ENCODE measurements at places on chromosomes 2 and 18.
A peak's percentile ranks its signal among the peaks of the same experiment; 100 is the strongest.

DNA sequence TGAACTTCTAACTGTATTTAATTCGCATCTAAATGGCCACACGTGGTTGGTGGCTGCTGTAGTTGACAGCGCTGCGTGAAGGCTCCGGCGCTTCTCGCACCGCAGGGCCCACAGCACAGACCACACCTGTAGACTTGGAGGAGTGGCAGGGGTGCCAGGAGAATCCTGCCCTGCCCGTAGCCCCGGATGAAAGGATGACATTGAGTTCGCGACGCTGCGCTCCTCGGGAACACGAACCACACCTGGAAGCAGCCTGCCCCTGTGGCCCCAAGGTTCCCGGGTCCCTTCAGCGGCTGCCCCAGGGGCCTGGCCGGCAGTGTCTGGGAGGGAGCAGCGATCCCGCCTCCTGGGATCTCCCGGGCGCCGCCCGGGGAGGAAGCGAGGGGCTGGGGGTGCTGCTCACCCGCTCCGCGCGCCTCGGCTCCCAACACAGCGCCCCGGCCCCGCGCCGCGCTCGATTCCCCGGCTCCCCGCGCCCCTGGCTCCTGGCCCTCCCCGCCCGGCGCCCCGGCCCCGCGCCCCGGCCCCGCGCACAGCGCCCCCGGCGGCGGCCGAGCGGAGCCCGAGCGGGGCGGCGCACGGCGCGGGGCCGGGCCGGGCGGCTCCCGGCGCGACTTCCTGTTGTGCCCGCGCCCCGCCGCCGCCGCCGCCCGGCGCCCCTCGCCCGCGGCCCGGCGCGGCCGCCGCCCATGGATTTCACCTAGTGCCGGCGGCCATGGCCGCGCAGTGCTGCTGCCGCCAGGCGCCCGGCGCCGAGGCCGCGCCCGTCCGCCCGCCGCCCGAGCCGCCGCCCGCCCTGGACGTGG, at the start of gene RNPEPL1:
Gene RNPEPL1, plus strand, starts transcription at position 613 of the 806 bp plus-strand sequence. Its CDS starts 103 bp downstream, at position 716.
- no peak for DNase-seq

DNA sequence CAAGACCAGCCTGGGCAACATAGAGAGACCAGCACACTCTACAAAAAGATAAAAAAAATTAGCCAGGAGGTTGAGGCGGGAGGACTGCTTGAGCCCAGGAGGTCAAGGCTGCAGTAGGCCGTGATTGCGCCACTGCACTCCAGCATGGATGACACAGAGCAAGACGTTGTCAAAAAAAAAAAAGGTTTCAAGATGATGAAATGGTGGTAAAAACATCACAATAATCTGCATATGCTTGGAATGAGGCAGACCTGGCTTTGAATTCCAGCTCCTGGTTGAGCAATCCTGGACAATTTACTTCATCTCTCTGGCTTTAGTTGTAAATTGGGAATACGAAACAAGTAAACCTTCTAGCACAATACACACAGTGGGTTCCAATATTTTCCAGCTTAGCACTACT, 24.1 kb downstream of the USP40 start:
- no peak for DNase-seq

- no peak for DNase-seq
These were observed 127.1 kb downstream of the CERS6 start for GRCh38 chr2:168583064-168583709.

- no peak for DNase-seq
These were observed 124.9 kb downstream of the PIGN start for GRCh38 chr18:62061821-62062478.

DNA sequence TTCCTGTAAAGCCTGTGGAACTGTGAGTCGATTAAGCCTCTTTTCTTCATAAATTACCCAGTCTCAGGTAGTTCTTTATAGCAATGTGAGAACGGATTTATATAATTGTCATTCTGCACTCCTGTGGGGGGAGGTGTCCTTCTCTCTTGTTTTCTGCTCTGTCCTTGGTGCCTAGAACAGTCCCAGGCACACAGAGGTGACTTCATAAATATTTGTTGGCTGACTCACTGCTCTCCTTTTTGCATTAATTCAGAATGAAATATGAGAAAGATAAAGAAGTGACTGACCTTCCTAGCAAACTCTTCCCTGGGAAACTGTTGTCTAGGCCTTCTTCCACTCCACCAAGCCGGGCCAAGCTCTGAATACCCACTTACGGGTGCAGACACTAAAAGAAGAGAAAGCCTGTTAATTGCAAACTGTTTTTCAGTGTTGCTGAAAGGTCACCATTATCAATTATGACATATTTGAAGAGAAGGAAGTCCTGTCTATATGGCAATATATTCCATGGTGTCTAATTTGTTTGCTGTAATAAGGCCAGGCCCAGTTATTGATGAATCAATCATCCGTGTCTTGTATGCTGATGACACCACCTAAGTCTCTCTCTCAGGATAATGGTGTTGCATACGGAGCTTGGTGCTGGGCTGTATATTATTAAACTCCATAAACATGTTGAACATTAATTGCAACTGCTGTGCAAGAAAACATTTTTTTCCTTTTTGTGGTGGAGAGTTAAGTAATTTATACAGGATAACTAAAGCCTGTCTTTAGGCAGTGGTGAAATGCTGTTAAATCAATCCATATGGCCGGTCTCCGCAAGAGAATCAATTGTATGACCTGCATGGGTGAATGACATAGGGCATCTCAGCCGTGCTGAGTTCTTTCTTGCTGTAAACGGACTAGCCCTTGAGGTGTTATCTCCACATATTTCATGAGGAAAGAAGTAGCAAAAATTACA, 567.5 kb downstream of the SLC4A3 start:
- DNase-seq: no peak

- no peak for DNase-seq
These were observed 401.1 kb upstream of the LRATD1 start for GRCh38 chr2:14231391-14231898.

GRCh38 chr2:219844401-219845091, 217.1 kb downstream of the SLC4A3 start:
- DNase-seq: no peak

GRCh38 chr2:155913356-155913755, 419.2 kb downstream of the NR4A2 start:
- no peak for DNase-seq

DNA sequence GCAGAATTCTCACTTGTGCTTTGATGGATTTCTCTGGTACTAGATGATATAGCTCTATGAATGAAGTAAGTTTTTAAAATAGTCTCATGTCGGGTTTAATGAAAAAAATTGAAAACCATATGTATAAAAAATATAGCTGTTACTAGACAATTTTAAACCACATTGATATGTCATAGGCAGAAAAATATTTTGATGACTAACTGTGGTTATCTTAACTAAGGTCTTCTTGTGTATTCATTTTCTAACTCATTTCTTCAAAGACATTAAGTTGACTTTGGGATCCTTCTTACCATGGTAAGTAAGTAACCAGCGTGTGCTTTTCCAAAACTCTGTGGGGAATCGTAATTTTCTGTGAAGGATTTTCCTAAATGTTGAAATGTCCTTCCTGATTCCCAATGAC, 160.9 kb upstream of the COL3A1 start:
- DNase-seq: no peak

DNA sequence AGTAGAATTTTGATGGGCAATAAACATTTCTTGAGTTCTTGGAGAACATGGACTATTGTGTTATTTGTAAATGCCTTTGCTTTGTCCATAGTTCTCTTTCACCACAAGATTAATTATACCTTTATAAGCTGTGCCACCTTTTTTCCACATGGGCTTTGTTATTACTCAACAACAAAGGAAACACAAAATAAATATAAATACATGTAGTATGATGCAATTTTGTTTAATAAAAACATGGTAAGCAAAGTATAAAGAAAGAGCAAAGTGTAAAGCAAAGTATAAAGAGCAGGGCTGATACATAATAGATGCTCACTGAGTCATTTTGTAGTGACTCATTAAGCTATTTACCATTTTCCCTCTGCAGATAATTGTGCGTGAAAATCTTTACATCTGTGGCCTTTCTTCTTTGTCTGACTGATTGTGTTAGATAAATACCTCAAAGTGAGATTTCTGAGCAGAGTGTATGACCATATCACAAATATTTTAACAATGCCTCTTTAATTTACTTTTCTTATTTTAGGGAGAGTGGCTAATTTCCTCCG, 80.9 kb downstream of the CERS6 start:
- no peak for DNase-seq

DNA sequence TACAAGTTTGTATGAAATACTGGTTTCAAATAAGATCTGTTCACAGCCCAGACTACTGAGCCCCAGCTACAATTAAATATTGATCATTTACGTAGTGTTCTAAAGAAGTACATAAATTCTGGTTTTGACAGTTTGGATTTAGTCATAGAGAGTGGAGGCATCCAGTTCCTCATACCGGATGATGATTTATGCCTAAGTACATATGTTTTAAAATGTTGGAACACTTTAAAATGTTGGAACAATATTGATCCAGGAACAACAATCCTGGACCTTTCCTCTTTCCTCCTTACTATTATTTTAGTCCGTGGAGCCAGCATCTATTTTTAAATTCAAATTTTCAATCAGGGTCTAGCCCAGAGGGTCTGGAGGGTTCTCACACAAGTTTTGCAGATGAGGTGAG, 22.8 kb upstream of the TTN start:
- DNase-seq: no peak

GRCh38 chr2:3643371-3644245, 14.4 kb upstream of the ALLC start:
- no peak for DNase-seq

DNA sequence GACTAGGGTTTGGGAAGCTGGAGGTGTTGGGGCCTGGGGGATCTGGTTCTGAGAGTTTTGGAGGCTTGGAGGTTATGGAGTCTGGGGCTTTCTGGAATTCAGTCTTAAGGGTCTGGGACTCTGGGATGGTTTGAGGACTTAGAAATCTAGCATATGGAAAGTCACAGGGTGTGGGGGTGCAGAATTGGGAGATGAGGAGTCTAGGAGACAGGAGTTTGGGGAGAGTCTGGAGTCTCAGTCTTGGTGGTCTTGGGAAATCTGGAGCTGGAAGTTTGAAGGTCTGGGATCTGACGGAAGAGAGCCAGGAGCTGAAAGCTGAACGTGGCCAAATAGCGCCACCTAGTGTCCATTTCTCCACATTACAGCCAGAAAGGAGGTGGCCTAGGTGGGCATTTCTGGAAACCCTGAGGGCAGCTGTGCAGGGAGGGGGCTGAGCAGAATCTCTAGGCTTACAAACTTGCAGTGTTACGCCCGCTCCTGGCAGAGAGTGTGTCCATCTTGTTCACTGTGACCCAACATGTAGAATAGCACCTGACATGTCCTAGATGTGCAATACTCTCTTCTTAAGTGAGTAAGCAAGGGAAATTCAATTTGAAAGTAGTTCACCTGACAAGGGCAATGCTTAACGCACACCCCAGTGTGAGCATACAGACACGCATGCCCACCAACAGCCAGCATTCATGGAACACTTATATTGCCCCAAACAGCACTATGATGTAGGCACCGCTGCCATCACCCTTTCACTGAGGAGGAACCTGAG, 204.8 kb downstream of the TFCP2L1 start:
- peak; percentile 11 for DNase-seq

- no peak for DNase-seq
These were observed 168.2 kb downstream of the ICOS start for GRCh38 chr2:204104811-204105210.

DNA sequence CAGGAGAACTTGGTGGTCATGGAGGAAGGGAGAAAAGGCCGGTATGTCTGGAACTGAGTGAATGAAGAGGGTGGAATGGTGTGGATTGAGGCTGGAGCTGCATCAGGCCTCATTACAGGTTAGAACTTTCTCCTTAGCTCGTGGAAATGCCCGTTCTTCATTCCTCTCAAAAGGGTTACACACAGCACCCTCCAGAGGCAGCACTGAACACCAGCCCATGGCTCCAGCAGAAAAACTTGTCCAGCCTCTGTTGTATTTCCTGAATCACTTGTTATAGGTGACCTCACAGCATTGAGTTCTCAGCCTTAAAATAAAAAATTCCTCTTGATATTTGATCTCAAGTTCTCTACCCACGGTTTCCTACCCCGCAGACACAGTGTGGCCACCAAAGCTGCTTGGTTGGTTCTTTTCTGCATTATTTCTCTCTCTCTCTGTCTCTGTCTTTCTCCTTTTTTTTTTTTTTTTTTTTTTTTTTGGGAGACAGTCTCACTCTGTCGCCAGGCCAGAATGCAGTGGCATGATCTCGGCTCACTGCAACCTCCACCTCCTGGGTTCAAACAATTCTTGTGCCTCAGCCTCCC, 89.6 kb downstream of the ITGB1BP1 start:
- no peak for DNase-seq

DNA sequence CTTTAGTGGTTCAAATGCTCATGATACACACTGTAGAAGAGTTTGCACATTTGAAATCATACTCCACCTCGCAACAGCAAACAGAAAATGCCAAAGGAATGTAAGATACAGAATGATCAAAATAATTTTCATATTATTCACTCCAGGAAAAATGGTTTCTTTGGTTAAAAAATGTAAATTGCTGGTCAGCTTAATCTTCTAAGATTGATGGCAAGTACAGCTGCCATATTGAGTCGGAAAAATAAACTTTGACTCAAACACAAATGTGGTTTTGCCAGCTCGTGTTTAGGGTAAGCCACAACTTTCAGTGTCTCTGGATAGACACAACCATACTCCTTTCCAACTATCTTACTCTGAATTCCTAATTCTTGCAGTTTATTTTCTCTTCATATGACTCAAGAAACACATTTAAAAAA, 154.9 kb upstream of the SMIM21 start:
- no peak for DNase-seq

- no peak for DNase-seq
These were observed 151.3 kb downstream of the NEDD4L start for GRCh38 chr18:58195278-58195765.

DNA sequence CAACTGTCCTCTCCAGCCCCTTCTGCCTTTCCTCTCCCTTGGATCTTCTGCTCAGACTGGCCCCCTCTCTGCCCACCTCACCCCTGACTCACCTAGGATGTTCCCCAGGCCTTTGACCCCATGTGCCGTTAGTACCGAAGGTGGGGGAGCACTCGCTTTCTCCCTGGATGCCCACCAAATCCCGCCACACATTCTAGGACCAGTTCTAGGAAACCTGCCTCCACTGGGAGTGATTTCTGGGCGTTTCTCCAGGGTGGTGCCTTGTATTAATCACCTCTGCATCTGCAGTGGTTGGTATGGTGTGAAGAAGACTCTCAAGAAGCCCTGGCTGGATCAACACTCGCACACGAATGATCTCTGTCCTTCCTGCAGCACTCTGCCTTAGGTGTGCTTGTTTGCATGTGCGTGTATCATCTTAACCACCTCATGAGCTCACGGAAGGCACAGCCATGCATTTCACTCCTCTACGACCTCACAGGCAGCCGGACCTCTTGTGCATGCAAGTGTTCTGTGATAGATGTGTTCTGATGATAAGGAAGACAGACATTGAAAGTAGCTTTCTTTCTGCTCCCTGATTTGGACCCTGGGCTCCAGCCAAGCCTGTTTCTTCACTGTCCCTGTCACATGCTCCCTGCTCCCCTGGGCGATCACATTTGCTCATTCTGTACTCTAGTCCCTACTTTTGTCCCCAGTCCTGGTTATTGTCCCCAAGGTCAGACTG, 69.4 kb downstream of the LIPG start:
- no peak for DNase-seq

DNA sequence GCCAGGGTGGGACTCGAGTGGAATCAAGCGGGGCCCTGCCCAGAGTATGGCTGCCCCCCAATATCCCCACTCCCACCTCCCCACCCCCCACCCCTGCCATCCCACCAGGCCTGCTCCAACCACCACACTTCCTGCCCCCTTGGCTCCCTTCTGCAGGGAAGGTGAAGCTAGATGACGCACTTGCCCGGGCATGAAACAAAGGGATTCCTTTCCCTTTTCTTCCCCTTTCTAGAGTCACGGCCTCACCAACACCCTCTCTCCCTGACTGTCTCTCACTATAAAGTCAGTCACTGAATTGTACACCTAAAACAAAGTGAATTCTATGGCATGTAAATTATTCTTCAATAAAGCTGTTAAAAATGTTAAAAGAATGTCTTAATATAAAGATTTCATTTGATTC, 16.0 kb downstream of the ZBTB7C start:
- DNase-seq: no peak

Measured in activated T-cell treated with anti-CD3 and anti-CD28 coated beads for 24 hours (primary cell).